ENCODE measurements at places on chromosomes 3 and 15.

GRCh38 chr3:147701195-147701594, 292.0 kb downstream of the ZIC1 start:
- no peak for DNase-seq

DNA sequence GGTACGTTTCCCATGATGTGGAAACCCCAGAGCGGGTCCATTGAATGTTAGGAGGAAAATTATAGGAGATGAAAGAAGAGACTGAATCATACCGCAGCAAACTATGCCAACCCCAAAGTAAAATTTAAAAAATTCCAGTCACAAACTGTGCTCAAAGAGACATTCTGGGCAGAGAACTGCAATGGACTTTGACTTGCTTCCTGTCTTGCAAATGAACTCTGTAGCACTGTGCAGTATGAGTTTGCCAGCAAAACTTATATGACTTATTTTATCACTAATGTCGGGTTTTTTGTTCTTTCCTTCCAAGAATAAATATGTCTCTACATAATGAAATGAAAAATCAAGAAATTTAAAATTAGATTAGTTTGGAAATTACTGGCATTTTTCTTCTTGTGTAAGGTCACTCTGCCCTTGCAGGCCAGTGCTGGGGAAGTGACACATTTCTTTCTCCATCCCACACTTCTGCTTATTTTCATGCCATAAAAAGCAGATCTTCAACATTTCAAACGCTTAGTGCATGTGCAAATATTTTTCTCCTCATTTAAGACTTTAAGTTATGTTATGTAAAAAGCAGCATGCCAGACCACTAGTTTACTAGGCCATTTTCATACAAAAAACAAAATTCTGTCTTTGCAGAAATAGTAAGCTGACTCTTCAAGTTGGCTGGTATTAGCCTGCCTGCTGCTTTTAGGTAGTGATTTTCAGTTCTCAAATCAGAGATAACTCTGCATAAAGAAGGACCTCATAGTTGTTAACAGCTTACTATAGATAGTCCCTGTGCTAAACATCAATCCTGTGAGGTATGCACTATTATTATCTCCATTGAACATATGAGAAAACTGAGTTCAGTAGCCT, 32.2 kb upstream of the SSR3 start:
- DNase-seq = no peak

GRCh38 chr3:1943395-1944118, 155.1 kb upstream of the CNTN4 start:
- DNase-seq = no peak

- DNase-seq = no peak
Observed at GRCh38 chr3:100001083-100001482, 113.2 kb downstream of the FILIP1L start.

DNA sequence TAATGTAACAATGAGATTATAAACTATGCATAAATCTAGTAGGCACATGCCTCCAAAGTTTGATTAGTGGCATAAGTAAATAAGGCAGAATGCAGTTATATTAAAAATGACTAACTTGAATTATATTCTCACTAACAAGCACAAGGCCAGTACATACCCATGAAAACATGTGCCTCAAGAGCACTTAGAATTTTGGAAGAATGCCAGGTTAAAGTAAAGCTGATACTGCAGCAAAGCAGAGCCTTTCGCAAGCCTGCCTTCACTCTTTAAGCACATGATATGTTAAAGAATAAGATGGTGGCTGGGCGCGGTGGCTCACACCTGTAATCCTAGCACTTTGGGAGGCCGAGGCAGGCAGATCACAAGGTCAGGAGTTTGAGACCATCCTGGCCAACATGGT, 49.0 kb downstream of the KBTBD12 start:
- no peak for DNase-seq

DNA sequence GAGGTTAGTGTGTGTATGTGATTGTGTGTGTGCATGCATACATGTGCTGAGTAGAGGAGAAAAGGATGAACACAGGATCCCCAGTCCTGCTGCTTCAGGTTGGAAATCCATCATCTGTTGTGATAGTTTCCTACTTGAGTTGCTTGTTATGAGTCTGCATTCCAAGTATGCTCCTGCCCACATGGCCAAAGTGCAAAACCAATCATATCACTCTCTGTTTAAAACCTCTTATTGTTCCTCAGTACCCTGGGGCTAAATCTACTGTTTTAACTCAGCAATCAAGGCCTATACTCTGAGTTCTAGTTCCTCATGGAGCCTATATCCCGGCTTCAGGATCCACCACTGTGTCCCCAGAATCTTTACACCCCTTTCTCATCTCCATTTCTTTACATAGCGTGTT, 139.9 kb upstream of the TLE3 start:
- DNase-seq = no peak

DNA sequence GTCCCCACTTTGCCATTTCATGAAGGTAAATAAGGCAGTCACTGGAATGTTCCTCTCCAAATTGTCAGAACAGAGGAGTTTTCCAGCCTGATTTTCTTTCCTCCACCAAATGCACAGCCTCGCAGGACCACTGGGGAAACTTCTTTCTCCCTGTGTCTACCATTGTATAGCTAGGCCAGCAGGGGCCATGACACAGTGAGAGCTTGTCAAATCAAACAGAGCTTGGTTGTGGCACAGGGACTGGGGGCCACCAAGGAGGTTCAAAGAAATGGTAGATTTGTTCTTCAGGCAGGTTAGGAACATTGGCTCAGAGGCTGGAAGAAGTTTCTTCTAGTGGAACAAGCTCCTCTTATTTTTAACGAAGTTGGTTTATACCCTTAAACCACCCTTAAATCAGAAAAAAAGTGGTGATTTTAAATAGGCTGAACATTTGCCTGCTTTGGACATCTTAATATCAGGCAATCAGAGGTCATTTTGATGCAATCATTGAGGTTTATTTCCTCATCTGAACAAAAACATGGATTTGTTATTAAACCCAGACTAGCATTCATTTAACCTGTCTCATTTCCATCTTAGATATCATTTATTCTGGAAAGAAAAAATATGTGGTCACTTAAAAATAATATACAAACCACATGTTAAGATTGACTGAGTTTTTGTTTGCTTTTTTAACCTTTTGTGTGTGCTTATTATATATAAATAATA, 105.6 kb downstream of the GTPBP8 start:
- DNase-seq = no peak

DNA sequence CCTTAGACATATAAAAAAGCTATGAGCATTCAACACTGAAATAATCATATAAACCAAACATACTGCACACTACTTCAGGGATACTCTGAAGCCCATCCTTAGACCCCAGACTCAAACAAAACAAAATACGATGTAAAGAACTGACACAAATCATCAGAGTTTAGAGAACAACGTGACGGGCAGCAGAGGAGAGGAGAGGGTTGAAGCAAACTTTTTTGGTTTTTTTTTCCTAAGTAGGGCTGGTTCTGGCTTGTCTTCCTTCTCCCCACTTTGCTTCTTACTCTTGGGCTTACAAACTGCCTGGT, 34.7 kb downstream of the GAP43 start:
- no peak for DNase-seq

DNA sequence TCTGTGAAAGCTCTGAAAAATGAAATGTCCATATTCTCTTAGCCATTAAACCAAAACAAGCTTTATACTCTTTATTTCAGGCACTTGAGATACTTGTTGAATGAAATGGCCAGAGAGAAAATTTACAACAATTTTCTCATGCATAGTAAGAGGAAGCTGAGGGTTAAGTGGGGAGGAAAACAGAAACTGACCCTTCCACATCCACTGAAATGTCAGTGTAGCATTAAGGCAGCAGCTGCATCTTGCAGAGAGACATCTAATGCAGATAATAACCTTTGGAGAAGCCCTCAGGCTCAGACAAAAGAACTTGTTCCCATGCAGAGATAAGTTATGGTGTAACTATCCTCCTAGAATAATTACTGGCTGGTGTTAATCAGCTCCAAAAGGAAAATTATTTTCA, 34.0 kb downstream of the ZDHHC23 start:
- no peak for DNase-seq

GRCh38 chr3:127105587-127105986, 87.3 kb upstream of the PRR23E start:
- DNase-seq = peak; percentile 67

- DNase-seq = no peak
Observed at GRCh38 chr15:65083262-65083701, 6.7 kb downstream of the KBTBD13 start.

DNA sequence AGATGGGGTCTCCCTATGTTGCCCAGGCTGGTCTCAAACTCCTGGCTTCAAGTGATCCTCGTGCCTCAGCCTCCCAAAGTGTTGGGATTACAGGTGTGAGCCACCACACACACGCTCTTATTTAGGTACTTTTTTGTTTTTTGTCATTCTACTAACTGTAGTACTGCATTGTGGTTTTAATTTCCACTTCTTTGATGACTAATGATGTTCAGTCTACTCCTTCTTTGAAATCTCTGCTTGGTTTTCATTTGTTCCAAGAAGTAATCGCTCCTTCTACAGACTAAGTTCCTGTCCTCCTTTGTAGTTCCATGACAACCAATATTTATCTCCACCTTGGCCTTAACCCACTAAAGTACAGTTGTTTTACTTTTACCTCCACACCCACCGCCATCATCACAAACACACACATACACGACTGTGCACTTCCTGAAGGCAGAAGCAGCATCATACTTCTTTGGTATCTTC, 529 bp upstream of the DLEC1 start:
- no peak for DNase-seq

GRCh38 chr3:178304758-178305467, 231.3 kb upstream of the KCNMB2 start:
- DNase-seq = no peak

GRCh38 chr3:105722943-105723556, 145.8 kb downstream of the CBLB start:
- no peak for DNase-seq

DNA sequence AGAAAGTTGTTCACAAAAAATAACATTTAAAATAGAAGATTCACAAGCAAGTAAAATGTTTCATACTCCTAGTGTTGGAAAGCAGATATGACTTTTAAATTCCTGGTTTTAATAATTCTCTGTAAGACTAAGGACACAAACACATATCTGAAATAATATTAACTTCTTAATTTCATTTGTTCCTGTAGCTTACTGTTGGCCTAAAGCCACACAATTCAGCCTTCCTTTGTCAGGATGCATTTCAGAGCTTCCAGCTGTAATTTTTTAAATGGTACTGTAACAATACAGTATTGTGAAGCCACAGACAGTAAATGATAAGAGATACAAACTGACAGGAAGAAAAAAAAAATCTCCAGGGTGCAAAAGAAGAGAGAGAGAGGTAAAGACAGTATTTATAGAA, 84.2 kb downstream of the TMCC1 start:
- DNase-seq = no peak

GRCh38 chr15:57819646-57820045, 113.1 kb downstream of the POLR2M start:
- DNase-seq = no peak

- no peak for DNase-seq
Observed at GRCh38 chr3:65484964-65485363, 553.8 kb downstream of the MAGI1 start.

Measured in coronary artery (tissue), 2 donors.